ENCODE measurements at places on chromosomes 1 and 21. TPM values are rescaled to one million over a fixed set of nuclear protein-coding genes. Genes with fewer than 3 reads are reported as not detected.

OLFML2B gene
- 12.9 TPM for total RNA-seq

ADCY10 gene
- not detected for total RNA-seq

TPTE gene
- not detected for total RNA-seq

ACTA1 gene
- 0.63 TPM for total RNA-seq

RBM11 gene
- total RNA-seq = 2.0 TPM

CRP gene
- total RNA-seq = not detected

PBX1 gene
- total RNA-seq = 21.2 TPM

OSCP1 gene
- total RNA-seq = 7.5 TPM

DNAJC28 gene
- 0.63 TPM for total RNA-seq

RIIAD1 gene
- not detected for total RNA-seq

SELENBP1 gene
- total RNA-seq = 18.1 TPM

TRABD2B gene
- 0.33 TPM for total RNA-seq

MANEAL gene
- total RNA-seq = 0.81 TPM

TFAP2E gene
- 0.33 TPM for total RNA-seq

DDOST gene
- 334 TPM for total RNA-seq

NMNAT2 gene
- 0.13 TPM for total RNA-seq

Data from mesangial cell (primary cell).